ENCODE measurements at places on chromosomes 1 and 21.

- no peak for DNase-seq
Measured at GRCh38 chr1:56188855-56189254, 390.5 kb downstream of the PLPP3 start.

- DNase-seq: peak; percentile 89
Measured at GRCh38 chr1:162019006-162019405, 4.7 kb downstream of the OLFML2B start.

DNA sequence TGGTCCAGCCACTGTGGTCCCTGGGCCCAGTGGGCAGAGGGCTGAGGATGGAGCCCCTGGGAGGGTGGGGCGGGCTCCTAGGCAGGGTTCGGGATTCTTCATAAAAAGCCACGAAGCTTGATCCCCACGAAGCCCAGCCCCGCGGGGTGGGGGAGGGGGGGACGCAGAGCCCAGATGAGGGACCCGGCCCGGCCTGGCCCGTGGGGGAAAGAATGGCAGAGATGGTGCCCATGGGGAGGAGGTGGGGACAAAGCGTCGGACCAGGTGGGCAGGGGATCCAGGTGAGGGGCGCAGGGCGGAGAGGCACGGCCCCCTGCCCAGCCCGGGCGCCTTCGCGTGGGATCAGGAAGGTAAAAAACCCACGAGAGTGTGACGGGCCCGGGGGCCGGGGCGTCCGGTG lies 6.0 kb upstream of the SMIM12 start:
- DNase-seq: no peak

DNA sequence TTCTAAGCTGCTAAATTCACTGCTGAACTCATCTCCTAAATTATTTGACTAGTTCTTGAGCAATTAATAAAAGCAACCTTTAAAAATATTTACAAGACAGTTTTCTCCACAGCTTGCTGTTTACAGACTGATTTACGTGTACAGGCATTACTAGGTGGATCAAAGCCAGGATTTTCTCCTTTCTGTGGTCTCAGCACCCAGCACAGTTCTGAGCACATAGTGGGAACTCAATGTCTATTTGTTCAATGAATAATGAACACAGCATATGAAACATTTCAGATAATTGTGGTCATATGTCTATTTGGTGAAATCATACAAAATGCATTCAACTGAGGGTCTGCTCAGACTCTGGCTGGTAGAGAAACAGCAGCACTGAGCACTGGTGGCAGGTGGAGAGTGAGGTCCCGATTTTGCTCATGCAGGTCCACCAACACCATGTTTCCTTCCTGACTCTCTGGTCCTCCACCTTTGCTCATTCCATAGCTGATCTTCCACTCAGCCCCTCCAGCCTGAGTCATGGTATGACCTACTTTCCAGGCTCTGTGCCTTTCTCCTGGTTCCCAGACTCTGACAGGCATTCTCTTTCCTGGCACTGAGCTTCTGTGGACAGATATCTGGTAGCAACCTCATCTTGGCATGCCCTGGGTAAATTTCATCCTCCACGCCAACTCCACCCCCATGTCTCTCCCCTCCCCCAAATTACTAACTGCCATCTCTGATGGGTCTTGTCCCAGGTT lies 311.3 kb downstream of the TGFB2 start:
- DNase-seq: no peak

GRCh38 chr1:245179706-245180105 lies 24.9 kb downstream of the KIF26B start:
- DNase-seq: no peak

- DNase-seq: no peak
Measured at GRCh38 chr21:44013380-44014088, 1.4 kb downstream of the TRAPPC10 start.

DNA sequence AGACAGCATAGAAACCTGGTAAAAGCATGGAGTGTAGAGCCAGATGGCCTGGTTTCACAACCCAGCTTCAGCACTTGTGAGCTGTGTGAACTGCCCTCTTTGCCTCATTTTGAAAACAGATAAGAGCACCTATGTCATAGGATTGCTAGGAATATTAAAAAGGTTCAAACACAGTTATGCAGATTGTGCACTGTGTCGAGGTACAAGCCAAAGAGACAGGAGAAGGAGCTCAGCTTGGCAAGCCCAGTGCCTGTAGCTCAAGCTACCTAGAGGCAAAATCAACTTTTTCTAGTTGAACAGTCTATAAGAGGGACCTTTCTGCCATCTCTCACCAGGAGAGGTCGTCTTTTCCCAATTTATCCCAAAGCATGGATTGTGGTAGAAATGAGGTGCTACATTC lies 5.0 kb downstream of the CHODL start:
- DNase-seq: no peak

- DNase-seq: no peak
Measured at GRCh38 chr21:32516756-32517649, 68.3 kb downstream of the TCP10L start.

DNA sequence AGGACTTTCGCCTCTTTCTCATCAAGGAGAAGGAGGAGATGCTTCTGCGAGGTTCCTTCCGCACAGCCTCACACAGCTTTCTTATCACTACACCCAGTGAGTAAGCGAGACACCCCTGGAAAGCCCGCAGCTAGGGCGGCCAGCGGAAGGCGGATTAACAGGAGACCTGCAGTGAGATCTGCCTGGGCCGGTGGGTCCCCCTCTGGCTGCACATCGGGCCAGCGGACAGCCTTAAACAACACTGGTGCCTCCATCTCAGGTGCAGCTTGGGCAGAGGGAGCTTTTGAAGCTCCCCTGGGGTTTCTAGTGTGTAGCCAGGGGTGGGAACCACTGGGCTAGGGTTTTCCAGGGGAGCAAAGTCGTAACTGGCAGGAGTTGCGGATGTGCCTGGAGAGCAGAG lies 17.5 kb upstream of the MTARC1 start:
- DNase-seq: no peak

- DNase-seq: peak; percentile 36
Measured at GRCh38 chr1:222791006-222791710, 23.7 kb upstream of the DISP1 start.

DNA sequence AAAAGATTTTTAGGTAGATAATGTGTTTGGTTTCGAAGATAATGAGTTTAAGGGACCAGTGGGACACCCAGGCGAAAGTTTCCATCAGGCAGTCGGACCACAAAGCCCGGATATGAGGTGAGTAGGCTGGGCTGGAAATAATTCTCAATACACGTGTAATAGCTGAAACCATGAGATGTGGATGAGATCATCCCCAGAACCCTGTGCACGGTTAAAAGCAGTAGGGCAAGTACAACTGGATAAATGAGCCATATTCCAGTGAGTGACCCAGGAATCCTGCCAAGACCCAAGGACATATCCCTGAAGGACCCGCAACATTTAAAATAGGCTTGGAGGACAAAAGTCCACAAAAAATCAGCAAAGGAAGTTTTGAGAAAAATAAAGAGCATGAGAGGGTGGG lies 21.5 kb upstream of the NHLH2 start:
- no peak for DNase-seq

GRCh38 chr1:186900539-186901237 lies 71.9 kb downstream of the PLA2G4A start:
- DNase-seq: no peak

DNA sequence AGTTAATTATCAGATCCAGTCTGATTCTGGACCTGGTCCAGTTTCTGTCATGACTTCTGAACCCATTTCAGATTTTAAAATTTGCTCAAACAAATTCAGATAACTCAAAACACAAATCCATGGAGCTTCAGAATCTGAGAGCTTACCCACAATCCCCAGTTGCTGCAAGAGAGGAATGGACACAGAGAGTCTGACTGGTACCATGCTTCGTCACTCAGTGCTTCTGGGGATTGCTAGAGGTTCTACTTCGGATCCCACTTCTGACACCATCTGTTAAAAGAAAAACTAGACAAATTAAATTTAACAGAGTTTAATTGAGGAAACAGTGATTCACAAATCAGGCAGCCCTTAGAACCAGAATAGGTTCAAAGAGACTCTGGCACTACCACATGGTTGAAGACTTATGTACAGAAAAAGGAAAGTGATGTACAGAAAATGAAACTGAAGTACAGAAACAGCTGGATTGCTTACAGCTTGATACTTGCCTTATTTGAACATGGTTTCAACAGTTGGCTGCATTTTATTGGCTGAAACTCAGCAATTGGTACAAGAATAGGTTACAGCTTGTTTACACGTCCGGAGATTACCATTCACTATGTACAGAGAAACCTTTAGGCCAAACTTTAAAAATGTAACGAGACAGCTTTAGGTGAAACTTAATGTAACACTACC lies 60.7 kb upstream of the TEKT2 start:
- no peak for DNase-seq

DNA sequence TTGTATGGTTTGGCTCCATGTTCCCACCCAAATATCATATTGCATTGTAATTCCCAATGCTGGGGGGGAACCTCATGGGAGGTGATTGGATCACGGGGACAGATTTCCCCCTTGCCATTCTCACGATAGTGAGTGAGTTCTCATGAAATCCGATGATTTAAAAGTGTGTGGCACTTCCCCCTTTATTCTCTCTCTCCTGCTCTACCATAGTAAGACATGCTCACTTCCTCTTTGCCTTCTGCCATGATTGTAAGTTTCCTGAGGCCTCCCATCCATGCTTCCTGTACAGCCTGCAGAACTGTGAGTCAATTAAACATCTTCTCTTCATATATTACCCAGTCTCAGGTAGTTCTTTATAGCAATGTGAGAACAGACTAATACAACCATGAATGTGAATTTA lies 211.6 kb upstream of the NR5A2 start:
- DNase-seq: no peak

DNA sequence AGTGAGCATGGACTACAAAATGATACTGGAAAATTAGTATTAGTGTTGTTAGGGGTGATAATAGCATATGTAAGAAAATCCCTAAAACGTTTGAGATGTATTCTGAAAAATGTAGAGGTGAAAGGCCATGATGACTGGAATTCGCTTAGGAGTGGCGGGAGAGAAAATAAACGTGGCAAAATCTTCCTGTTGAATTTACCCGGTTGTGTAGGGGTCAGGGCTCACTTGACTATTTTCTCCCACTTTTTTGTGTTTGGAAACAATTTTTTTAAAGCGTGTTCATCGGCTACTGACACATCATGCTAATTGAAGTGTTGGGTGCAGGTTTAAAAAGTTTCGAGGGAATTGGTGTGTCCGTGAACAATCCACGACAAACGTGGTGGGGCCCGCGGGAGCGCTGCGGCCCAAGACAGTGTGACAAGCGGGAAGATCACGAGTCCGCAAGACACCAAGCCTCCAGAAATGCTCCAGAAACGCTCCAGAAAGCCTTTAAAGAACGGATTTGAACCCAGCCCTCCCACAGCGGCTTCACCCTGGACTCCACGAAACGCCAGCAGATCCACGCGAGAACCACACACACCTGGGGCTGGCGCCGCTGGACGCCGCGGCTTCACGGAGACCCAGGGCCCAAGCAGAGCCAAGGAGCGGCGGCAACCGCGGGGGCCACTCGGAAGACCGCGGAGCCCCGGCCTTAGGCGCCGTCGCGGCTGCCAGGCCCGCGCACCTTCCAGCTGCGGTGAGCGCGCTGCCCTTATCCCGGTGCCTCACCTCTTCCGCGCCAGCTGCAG lies 573 bp downstream of the PSMG1 start:
- peak; percentile 37 for DNase-seq

- DNase-seq: no peak
Measured at GRCh38 chr1:248187363-248187762, 9.7 kb upstream of the OR2M3 start.

DNA sequence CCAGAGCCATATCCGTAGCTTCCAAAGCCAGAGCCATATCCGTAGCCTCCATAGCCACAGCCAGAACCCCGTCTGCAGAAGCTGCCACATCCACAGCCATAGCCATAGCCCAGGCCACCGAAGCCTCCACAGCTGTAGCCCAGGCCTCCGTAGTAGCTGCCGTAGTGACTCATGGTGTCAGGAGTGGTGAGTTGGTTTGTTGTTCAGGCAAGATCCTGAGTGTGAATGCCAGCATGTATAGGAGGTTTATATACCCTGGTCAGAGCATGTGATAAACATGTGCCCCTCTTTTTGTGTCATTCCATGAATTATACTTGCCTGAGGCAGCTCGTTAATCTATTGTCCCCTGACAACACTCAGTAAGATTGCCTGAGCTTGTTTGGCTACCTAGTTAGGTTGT lies at the start of gene KRTAP19-1:
Gene KRTAP19-1, minus strand, starts transcription at position 223 of the 400 bp plus-strand sequence. Its CDS starts 50 bp downstream, at position 173.
- no peak for DNase-seq

- DNase-seq: no peak
Measured at GRCh38 chr1:172154551-172154950, 265.9 kb upstream of the C1orf105 start.

DNA sequence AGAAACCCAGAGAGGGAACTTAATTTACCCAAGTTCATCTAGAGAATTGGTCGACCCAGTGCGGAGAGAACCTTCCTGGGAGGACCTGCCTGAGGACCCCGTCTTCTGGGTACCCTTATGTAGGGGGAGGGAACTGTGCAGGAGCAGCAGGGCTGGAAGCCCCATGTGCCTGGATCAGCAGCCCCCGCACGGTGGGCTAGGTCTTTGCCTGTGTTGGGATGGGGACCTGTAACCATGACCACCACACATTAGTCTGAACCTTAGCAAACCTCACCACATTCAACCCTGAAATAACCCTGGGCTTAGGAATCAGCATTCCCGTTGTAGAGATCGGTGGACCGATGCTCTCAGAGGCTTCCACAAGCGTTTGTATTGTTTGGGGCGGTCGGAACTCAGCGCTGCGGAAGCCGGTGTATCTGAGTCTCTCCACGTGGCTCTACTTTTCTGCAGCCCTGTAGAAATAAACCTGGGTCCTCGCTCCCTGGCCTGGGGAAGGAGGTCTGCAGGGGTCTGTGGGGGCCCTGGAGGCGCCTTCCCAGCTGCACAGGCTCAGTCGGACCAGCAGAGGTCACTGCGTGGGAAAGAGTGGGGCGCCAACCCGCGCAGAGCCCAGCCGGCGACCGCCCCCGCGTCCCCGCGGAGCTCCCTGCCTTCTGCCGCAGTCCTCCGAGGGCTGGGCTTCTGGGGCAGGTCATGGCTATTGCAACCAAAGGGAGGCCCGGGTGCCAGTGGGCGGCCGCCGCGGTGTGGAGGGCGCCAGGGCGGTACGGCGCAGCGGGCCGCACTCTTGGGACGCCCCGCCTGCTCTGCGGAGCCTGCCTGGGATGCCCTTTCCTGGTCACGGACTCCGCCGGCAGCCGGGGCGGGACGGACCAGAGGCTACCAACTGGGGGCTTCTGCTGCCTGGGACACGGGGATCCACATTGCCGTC lies 36.2 kb upstream of the KCNA10 start:
- no peak for DNase-seq

DNA sequence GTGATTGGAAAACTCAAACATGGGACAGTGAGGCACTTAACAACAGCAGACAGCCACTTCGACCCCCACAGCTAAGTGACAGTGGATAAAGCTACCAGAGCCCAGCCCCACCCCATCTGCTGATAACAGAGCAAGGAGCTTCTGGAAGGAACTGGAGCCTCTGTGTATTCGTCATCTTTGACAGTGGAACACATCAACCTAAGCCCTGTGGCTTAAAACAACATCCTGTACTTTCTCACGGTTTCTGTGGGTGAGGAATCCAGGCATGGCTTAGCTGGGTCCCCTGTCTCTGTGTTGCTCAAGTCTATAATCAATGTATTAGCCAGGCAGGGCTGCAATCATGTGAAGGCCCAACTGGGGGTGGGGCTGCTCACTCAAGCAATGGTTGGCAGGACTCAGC lies 18.4 kb upstream of the SIPA1L2 start:
- no peak for DNase-seq
